ENCODE measurements at places on chromosomes 7 and 10.

GRCh38 chr10:81655986-81656385 lies 219.0 kb upstream of the NRG3 start:
- DNase-seq = no peak

DNA sequence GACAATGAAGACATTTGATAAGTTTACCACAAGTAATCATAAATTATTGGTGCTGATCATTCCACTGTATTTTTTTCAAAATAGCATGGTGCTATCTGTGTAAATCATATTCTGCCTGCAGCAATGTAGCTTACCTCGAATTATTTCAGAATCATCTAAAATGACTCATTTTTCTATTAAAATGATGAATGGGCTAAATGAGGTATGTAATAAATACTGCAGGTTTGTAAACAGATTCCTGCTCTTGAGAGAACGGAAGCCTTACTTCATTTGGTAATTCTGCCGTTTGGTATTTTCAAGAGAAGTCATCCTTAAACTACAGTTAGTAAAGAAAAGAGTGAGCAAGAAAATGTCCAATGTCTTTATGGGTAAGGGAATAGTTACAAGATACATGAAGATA lies 115.9 kb downstream of the CHCHD3 start:
- no peak for DNase-seq

- DNase-seq = no peak
Measured at GRCh38 chr7:26265499-26266075, 26.1 kb upstream of the SNX10 start.

DNA sequence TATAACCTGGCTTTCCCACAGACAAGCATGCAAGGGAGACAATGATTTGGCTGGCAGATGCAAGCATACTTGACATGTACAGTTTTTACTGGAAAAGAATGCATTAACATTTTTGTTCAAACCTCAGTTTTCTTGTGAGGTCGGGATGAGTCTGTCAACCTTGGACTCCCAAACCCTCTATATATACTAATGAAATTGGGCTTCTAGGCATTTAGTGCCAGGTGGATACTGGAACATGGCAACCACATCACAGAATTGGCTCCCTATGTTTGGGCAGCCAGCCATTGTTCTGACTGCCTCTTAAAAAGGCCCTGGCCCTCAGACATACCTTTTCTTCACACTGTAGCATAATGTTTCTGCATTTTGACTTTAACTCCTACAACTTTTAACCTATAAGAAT lies 39.1 kb downstream of the CDK6 start:
- no peak for DNase-seq

- no peak for DNase-seq
Measured at GRCh38 chr10:35422228-35422627, 85.9 kb downstream of the CCNY start.

GRCh38 chr10:21330628-21331020 lies 194.9 kb downstream of the SKIDA1 start:
- DNase-seq = no peak

GRCh38 chr10:25102147-25102822 lies 72.5 kb upstream of the GPR158 start:
- DNase-seq = no peak

DNA sequence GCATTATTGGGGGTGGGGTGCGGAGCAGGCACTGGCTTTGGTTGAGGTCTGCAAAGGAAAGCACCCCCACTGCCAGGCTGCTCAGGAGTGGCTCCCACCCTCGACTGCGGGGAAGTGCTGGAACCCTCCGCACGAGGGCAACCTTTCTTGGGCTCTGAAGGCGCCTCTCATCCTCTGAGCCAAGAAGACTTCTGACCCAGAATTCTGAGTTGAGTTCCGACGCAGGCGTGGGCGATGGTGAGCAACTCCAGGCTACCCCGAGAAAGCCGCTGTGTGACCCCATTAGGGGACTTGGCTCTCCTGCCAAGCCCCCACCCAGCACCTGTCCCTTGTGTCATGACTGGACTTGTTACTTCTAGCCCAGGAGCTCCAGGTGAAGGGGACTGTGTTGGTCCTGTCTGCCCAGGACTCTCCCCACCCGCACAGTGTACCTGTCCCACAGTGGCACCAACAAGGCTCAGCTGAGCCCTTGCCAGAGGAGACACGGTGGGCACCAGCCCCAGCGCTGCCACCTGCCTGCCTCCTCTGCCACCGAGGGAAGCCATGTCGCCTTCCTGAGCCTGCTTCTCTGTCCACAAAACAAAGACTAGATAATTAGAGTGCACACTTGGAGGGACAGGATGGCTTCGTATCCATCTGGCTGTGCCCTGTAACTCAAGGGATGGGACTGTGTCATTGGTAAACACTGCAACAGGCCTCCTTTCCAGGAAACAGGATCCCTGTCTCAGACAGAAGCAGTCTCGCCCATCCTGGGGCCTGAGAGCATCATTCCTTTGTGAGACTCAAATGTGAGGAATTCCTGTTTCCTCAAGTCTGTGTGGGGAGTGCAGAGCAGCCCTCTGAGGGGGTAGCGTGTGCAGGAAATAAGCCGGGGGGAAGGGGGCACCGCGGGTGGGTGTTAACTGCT lies 128.8 kb downstream of the LHPP start:
- DNase-seq = no peak
